ENCODE measurements at places on chromosomes 6 and 20.

GRCh38 chr20:35698298-35699126 is 640 bp downstream of the NFS1 start:
- no peak for DNase-seq

- DNase-seq = no peak
These were observed 105.4 kb upstream of the MCHR2 start for GRCh38 chr6:100099189-100100074.

- no peak for DNase-seq
These were observed 112.1 kb upstream of the PMEPA1 start for GRCh38 chr20:57821935-57822334.

DNA sequence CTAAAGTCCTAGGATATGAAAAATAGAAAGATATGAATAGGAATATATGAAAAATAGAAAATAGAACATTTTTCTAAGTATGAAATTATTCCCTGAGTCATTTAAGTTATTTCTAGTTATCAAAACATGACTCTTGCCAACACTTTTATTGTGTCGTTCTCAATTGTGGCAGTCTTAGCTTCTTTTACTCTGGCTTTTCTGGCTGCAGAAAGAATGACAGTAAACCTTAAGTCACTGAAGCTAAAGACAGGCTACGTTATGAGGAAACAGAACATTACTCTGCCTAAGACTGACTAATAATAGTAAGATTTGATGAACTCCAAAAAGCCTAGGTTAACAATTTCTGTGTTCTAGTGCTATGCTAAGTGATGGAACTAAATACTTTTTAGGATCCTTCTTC is 74.6 kb downstream of the AIG1 start:
- DNase-seq = no peak

DNA sequence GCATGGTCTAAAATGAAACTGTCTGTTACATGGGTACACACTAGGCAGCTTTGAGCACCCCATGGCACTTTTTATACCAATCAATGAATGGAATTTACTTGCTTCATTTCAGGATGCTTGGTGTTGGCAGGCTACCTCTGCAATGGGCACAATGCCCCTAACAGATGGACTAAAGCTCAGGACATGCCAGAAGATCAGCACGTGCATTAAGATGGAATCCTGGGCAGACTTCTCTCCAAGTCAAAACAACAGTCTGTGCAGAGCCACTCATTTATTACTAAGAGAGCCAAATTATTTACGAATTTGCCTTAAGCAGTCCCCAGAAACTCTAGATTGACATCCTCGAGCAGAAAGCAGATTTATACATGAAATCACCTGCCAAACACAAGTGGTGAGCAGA is 55.8 kb upstream of the SCML4 start:
- DNase-seq = no peak

GRCh38 chr6:42512579-42512978 is 51.2 kb upstream of the UBR2 start:
- no peak for DNase-seq

DNA sequence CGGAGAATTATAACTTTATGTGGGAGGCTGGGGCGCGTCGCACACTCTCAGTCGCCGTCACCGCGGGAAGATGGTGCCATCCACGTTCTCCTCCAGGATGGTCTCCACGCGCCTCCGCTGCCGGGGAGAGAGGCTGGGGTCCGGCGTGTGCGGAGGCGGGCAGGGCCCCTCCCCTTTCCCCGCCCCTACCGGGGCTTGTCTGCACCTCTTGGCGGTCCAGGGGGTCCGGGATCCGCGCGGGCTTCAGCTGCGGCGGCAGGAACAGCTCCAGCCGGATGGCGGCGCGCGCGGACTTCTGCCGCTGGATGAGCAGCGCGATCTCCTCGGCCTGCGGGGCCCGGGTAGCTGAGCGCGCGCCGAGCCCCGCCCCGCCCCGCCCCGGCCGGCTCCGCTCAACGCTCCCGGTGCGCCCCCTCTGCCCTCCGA is 807 bp downstream of the LKAAEAR1 start:
- no peak for DNase-seq

DNA sequence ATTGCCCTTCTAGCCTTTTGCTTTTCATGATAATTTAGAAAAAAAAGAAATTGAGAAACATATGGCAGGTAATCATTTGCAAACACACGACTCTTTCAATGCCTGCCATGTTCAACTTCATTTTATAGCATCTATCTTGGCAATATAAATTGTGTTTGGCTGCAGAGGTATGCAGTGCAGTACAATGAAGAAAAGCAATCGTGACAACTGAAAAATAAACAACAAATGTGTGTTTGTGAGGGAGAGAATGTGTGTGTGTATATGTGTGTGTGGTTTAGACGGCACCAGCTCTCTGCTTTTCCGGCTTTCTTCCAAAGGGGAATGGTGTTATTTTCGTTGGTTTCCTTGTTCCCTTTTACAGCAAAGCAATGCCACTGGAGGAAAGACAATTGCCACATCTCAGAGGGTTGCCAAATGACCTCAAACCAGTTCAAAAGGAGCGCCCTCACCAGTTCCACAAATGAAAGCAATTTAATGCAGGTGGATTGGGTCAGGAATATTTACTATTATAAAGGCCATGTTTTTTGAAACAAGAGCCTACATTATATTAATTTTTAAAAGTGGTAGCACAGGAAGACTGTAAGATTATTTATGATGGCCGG is 587.2 kb downstream of the PRKN start:
- DNase-seq = no peak

DNA sequence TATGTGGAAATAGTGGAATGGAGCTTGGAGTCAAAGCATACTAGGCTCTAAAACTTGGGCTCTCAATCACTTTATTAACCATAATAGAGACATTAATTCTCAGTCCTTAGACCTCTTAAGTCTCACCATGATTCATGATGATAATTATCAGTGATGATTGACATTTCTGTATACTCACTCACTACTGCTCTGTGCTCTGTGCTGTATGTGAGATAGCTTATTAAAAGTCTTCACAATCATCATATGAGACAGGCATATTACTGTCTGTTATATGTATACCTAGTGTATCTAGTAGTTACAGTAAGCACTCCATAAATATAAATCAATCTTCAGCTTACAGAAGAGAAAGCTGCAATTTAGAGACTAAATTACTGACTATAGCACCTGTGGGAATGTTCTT is 236.0 kb upstream of the JAG1 start:
- DNase-seq = no peak

- DNase-seq = no peak
These were observed 52.3 kb downstream of the UQCC1 start for GRCh38 chr20:35359335-35359950.

GRCh38 chr6:34922177-34922663 is 33.2 kb downstream of the ANKS1A start:
- DNase-seq = no peak

DNA sequence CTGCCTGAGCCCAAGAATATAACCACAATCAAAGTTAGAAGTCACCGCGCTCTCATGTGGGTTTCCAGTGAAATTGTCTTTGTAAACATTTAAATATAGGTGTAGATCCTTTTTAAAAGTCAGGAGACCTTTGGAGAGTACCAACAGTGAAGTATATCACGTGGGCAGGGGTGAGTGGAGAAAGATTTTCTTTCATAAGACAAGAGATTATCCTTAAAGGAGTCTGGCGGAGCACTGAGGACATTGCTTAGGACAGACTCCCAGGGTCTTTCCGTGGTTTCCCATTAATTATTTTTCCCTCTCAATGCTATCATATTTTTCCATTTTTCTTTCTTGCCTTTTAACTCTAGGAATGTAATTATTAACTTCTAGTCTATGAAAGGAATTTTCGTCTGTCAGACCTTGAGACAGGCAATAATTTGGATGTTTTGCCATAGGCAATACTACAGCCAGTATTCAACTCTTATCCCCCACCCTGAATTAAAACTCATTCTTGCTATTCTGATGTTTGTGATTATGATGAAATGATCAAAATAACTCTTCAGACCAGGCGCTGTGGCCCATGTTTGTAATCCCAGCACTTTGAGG is 31.4 kb downstream of the DCBLD1 start:
- DNase-seq = no peak

- no peak for DNase-seq
These were observed 1.0 kb downstream of the FILIP1 start for GRCh38 chr6:75492386-75493153.

- DNase-seq = no peak
These were observed 20.6 kb upstream of the SGK2 start for GRCh38 chr20:43537921-43538877.

DNA sequence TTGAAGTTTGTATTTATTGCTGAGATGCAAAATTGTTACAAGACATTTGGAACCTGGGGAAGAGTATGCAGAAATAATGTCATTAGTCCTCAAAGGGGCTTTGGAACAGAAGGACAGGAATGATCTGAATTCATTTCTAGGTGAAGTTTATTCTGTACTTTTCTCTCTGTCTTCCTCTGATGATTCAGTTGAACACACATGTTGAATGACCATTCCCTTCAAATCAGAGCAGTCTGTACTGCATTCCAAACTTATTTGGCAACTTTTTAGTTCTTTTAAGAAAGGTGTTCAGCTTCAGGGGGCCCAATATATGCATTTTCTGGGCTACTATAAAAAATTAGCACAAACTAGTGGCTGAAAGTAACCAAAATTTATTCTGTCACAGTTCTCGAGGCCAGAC is 213.9 kb upstream of the LAMP5 start:
- no peak for DNase-seq

GRCh38 chr6:63637865-63638445 is 2.4 kb downstream of the PHF3 start:
- no peak for DNase-seq

- no peak for DNase-seq
These were observed 51.1 kb upstream of the SLC22A16 start for GRCh38 chr6:110527516-110527915.

Data from cortex of kidney (tissue), 1 donor.